ENCODE measurements at places on chromosomes 2 and 18. TPM values are rescaled to one million over a fixed set of nuclear protein-coding genes. Genes with fewer than 3 reads are reported as not detected.

ZEB2 gene
- 55.1 TPM for total RNA-seq

- H3K4me3 ChIP-seq = no peak overlapping the region
- no peaks in the 10 kb centered on the region for H3K36me3 ChIP-seq
- no peak overlapping the region for H3K27ac ChIP-seq
- no peaks in the 10 kb centered on the region for H3K4me1 ChIP-seq
- H3K27me3 ChIP-seq = no peaks in the 10 kb centered on the region
- no peak for DNase-seq
Observed at GRCh38 chr2:197599285-197599965, 76.0 kb downstream of the RFTN2 start.

NTSR2 gene
- total RNA-seq = not detected

DNA sequence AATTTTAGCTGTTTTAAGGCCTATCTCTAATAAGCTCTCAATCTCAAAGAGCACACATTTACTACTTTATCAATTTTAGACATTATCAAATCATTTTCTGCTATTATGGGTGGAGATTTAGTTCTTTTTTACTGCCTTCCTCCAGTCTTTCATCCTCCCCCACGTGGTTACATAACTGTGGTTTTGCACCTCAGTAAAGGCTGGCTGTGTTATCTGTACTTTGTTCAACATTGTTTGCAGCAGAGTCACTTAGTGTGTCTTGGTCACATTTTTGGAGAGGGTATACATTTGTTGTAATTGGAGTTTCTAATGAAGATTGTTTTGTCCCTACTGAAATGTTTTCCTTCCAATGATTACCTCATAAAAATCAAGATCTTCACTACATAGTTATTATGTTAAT lies 549.6 kb upstream of the CELF4 start:
- DNase-seq = no peak
- no peak overlapping the region for H3K27ac ChIP-seq
- no peaks in the 10 kb centered on the region for H3K27me3 ChIP-seq
- H3K4me1 ChIP-seq = no peaks in the 10 kb centered on the region
- no peak overlapping the region for H3K4me3 ChIP-seq

SUMO1 gene
- total RNA-seq = 56.2 TPM

DNA sequence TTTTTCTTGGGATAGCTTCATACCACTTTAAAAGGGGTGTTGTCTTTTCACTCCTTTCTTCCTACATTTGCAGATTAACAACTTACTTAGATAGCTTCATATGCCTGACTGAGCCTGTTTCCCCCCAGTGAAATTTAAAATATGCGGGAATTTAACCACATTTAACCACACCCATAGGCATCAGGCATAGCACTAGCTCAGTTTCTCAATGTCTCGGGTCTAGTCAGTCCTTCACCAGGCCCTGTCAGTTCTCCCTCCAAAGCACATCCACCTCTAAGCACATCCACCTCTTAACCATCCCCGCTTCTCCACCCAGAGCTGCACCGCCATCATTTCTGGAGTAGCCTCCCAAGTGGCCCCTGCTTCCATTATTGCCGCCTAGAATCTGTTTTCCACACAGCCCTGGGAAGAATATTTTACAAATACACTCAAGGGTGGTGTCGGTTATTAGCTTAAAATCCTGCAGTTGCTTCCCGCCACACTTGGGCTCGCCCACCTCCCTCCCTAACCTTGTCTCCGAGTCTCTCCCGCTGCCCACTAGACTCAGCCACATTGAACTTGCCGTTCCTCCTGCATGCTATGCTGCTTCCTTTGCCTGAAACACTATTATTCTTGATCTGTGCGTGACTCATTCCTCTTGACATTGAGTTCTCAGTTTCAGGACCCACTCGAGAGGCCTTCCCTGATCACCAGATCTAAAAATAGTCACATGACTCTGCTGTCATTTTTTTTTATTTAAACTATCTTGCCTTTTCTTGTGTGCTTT lies 68.3 kb downstream of the SPTBN1 start:
- peaks cover 35% of the 10 kb centered on the region for H3K4me1 ChIP-seq
- peaks cover 18% of the 10 kb centered on the region for H3K36me3 ChIP-seq
- peak overlapping the region; percentile 38 for H3K27ac ChIP-seq

DNA sequence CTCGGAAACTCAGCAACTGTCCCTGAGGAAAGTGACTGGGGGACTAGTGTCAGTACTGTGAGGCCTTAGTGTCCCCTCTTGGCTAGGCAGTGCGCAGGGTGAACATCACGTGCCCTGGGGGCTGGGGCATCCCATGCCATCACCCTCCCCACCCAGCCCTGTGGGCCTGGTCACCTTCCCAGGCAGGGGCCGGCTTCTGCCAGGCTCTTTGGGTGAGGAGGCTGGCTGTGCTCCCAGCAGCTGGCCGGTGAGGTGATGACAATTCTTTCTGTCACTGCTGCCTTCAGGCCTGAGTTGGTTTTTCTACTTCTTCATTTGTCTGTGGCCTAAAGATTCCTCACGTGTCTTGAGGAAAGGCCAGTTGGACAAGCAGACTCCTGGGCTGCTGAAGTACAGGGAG lies 180.8 kb downstream of the KLHL29 start:
- no peaks in the 10 kb centered on the region for H3K27me3 ChIP-seq
- no peak overlapping the region for H3K4me3 ChIP-seq
- peaks cover 9% of the 10 kb centered on the region for H3K36me3 ChIP-seq
- DNase-seq = no peak
- peak overlapping the region; percentile 78 for H3K27ac ChIP-seq

PIGN gene
- 23.2 TPM for total RNA-seq

- DNase-seq = no peak
- H3K27ac ChIP-seq = no peak overlapping the region
- no peaks in the 10 kb centered on the region for H3K36me3 ChIP-seq
- H3K4me3 ChIP-seq = no peak overlapping the region
Observed at GRCh38 chr2:439077-439476, 151.2 kb upstream of the ALKAL2 start.

LIPG gene
- under 0.01 TPM for total RNA-seq

C2orf72 gene
- 0.36 TPM for total RNA-seq

- peaks cover 15% of the 10 kb centered on the region for H3K27me3 ChIP-seq
- no peak for DNase-seq
- H3K36me3 ChIP-seq = no peaks in the 10 kb centered on the region
- H3K27ac ChIP-seq = no peak overlapping the region
- H3K4me1 ChIP-seq = peaks cover 15% of the 10 kb centered on the region
Observed at GRCh38 chr2:237486334-237486818, 675 bp upstream of the MLPH start.

DNA sequence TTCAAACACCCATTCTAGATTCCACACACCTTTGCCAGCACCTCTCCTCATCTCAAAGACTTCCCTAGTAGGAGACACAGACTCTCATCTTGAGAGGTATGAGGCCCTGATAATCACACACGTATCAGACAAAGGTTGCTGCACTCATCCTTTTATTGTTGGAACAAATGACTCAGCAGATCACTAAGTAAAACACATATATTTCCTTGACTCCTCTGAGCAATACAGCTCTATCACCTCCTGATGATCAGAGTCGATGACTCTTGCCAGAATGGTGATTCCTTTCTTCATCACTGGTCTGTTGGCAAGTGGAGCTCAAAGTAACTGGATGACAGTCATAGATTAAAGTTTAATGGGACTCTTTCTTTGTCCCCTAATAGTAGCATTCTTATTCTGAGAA lies 1049.2 kb upstream of the ZEB2 start:
- no peak for DNase-seq
- H3K4me1 ChIP-seq = no peaks in the 10 kb centered on the region
- H3K27me3 ChIP-seq = no peaks in the 10 kb centered on the region
- H3K27ac ChIP-seq = no peak overlapping the region
- no peaks in the 10 kb centered on the region for H3K36me3 ChIP-seq
- no peak overlapping the region for H3K4me3 ChIP-seq

DNA sequence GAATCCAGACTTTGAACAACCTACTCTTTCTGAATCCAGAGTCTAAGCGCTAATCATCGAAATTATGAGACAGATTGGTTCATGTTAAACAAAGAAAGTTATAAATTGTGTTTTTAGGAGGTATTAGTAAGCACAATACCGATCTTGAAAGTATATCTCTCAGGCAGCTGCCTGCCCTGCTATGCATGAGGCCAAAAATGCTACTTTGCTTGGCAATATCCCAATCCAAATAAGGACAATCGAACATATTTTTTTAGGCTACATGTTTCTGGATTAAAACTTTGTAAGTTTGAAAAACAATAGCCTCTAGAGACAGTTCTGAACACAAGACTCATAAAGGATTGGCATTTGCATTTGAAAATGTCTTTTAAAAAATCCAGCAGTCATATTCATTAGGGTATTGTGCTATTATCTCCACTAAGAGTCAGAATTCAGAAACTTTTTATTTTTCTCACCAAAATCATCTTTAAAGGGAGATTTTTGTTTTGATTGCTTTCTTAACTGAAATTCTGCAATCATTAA lies 167.1 kb downstream of the PDE1A start:
- H3K27me3 ChIP-seq = no peaks in the 10 kb centered on the region
- H3K4me1 ChIP-seq = no peaks in the 10 kb centered on the region
- no peak overlapping the region for H3K4me3 ChIP-seq
- DNase-seq = no peak
- no peaks in the 10 kb centered on the region for H3K36me3 ChIP-seq

DNA sequence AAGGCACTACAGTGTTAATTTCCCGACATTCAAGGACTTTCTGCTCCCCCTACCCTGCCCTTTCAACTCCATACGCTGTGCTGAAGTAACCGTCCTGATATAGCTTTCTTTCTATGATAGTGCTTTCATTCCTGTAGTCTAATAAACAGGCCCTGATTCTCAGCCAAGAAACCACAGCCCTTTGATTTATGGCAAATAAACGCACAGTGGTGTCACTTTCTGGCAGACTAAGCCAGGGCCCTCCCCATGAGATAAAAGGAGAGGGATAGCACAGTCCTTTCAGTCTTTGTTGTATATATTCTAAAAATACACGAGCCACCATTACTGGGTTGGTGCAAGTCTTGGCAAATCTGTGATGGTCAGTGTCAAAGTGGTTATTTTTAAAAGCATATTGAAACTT lies 291.2 kb downstream of the ALPK2 start:
- H3K27me3 ChIP-seq = no peaks in the 10 kb centered on the region
- peaks cover 40% of the 10 kb centered on the region for H3K36me3 ChIP-seq
- no peak for DNase-seq
- peaks cover 24% of the 10 kb centered on the region for H3K4me1 ChIP-seq
- peak overlapping the region; percentile 33 for H3K27ac ChIP-seq

- peak; percentile 99 for DNase-seq
- no peaks in the 10 kb centered on the region for H3K36me3 ChIP-seq
- peaks cover 39% of the 10 kb centered on the region for H3K4me1 ChIP-seq
- peak overlapping the region; percentile 97 for H3K27ac ChIP-seq
- H3K27me3 ChIP-seq = no peaks in the 10 kb centered on the region
Observed at GRCh38 chr2:121649596-121650314, 493 bp upstream of the CLASP1 start.

GRCh38 chr18:39524370-39524769 lies 1958.8 kb upstream of the CELF4 start:
- no peak for DNase-seq
- no peak overlapping the region for H3K4me3 ChIP-seq
- H3K4me1 ChIP-seq = no peaks in the 10 kb centered on the region
- H3K36me3 ChIP-seq = no peaks in the 10 kb centered on the region
- no peak overlapping the region for H3K27ac ChIP-seq

GRCh38 chr2:127739800-127740199 lies 38.5 kb downstream of the SFT2D3 start:
- H3K27ac ChIP-seq = no peak overlapping the region
- H3K4me3 ChIP-seq = no peak overlapping the region
- no peaks in the 10 kb centered on the region for H3K27me3 ChIP-seq
- DNase-seq = no peak
- peaks cover 12% of the 10 kb centered on the region for H3K36me3 ChIP-seq

SLC14A1 gene
- not detected for total RNA-seq
